CD4-positive, alpha-beta T cell (primary cell): ENCODE measurements at places on chromosomes 5 and 9. TPM values are rescaled to one million over a fixed set of nuclear protein-coding genes. Genes with fewer than 3 reads are reported as not detected.

- DNase-seq = no peak
Observed at GRCh38 chr5:68012429-68012828, 203.1 kb upstream of the PIK3R1 start.

DNA sequence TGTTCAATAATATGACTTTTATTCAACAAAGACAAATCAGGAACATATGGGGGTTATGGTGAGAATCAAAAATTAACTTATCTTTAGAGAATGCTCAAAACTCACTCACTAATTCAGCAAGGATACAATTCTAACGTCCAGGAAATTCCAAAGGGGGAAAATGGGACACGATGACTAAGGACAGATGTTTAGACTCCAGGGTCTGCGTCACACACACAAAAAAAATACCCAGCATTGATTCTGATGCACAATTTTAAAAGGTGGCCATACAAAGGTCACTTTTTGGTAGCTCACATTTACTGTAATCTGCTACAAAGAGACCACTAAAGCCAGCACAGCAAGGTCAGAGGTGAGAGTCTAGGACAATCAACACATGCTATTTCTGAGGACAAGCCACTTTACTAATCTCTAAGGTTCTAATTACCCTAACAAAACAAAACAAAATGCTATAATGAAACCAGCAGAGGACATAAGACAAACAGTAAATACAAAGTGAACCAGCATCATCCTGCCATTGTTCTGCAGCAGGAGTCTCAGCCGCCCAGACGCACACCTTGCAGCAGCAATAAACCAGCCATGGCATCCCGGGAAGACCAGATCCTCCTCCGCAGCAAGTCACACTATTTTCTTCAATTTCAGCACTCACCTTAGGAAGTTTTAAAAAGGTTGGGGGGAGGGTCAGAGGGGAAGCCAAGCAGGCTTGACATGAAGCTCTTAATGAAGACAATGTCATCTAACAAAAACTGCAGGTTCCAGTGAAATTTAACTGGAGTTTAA lies 57.8 kb downstream of the TTC39B start:
- no peak for DNase-seq

DNA sequence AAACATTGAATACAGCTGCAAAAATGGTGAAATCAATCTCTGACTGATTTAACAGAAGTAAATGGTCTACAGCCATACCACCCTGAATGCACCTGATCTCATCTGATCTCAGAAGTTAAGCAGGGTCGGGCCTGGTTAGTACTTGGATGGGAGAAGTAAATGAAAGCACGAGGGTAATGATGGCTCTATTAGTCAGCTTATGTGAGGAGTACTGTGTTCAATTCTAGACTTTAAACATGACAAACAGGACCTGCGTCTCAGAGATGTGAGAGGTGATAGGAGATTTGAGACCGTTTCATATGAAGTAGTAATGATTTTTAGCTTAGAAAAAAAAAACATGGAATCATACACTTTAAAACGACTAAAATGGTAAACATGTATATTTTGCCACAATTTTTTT lies 77.1 kb upstream of the SUSD1 start:
- DNase-seq = no peak

DNA sequence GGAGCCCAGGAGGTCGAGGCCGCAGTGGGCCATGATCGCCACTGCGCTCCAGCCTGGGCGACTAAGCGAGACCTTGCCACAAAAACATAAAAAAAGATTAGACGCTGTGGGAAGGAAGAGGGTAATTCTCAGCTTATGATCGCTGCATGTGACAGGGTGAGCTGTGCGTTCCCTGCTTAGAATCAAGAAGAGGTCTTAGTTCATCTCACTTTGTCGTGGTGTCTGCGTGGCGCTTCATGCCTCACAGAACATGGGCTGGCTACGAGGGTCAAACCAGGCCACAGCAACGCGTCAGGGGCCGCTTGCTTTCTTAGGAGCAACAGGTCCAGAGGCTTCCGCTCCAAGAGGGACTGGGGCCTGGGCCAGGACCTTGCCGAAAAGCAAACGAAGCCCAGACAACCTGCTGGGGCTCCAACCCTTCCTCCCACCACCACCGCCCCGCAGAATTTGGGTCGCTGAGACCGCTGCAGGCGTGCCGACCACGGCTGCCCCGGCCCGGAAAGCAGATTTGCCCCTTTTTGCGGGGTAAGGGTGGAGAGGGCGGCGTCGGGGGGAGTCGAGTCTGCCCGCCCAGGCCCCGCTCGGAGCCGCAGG lies 10.0 kb upstream of the GRIN1 start:
- DNase-seq = peak; percentile 66

DNA sequence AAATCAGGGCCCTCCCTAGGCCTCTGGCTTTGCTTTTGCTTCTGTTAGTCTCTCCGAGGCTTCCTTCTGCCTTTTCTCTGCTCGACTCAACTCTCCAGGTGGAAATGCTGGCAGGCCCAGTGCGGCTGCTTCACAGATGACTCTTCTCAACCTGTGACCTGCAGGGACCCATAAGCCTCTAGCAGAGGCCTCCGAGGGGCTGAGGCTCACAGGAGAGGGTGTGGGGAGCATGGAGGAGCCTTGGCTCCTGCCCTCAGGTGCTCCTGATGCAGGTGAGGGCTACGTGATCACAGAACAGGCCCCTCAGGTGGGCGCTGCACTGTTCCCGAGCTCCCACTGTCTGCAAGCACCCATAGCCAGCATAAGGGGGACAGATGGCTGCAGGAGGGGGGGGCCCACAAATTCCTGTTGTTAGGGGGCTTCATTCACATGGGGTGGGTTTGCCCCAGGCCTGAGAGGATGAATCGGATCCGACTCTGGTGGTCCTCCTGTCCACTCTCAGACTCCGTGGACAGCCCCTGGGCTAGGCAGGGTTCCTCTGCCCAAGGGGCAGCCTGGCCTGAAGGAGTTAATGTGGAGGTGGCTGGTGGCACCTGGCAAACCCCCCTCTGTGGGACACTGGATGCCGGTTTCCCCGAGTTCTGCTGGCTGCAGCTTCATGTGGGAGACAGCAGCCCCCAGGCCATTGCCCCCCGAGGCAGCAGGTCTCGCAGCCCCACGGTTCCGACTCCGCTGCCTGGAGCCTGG lies 10.9 kb upstream of the FCN2 start:
- DNase-seq = no peak

- DNase-seq = no peak
Observed at GRCh38 chr9:130243882-130244170, 21.7 kb upstream of the HMCN2 start.

GRCh38 chr5:128216860-128217531 lies 133.4 kb downstream of the SLC12A2 start:
- no peak for DNase-seq

GRCh38 chr5:95083606-95084005 lies 201.3 kb downstream of the MCTP1 start:
- no peak for DNase-seq

DNA sequence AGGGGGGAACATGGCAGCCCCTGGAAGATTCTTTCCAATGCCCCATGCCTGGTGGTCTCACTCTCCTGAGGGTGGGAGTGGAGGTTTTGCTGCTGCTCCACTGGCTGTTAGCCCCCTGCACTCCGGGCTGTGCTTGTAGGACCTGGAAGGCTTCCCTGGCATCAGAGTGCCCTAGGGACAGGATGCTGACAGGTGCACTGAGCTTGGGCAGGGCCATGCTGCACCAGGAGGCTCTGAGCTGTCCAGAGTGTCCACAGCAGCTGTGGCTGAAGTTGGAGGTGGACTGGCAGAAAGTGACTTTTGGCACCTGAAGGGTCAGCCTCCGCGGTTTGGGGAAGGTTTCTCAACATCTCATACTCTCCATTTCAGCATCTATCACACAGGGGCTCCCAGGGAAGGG lies 249.1 kb downstream of the GADD45G start:
- DNase-seq = no peak

DNA sequence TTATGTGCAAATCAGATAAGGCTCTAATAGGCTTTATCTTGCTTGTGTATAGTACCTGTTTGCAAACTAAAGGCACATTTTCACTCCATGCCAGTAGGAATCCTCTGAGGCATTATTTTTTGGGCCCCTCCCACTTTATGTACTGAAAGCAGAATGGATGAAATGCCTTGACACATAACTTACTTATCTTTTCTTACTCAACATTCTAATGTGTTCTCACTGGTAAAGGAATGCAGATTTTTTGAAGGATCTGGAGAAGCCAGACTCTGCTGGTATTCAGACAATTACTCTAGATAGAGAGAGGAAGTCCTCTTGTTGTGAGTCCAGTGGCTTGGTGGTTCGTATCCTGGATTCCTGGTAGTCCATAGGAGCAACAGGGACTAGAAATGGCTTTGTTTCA lies 336.7 kb downstream of the CCDC171 start:
- DNase-seq = no peak

DNA sequence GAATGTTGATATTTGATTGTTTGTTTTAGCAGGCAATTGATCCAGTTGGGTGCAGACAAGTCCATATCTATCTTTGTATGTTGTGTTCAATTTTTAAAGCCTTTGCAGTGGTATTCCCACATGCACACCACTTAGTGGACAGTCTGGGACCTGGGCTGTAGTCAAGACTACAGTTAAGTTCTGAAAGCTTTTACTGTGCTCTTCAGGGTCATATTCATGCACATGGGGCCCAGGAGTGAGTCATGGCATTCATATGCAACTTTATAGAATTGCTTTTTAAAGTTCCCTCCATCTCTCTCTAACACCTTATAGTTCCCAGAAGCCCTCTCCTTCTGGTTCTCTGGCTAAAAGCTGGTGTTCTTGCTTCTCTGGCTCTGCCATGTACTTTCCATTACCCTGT lies 228.2 kb upstream of the CCNH start:
- DNase-seq = no peak

DNA sequence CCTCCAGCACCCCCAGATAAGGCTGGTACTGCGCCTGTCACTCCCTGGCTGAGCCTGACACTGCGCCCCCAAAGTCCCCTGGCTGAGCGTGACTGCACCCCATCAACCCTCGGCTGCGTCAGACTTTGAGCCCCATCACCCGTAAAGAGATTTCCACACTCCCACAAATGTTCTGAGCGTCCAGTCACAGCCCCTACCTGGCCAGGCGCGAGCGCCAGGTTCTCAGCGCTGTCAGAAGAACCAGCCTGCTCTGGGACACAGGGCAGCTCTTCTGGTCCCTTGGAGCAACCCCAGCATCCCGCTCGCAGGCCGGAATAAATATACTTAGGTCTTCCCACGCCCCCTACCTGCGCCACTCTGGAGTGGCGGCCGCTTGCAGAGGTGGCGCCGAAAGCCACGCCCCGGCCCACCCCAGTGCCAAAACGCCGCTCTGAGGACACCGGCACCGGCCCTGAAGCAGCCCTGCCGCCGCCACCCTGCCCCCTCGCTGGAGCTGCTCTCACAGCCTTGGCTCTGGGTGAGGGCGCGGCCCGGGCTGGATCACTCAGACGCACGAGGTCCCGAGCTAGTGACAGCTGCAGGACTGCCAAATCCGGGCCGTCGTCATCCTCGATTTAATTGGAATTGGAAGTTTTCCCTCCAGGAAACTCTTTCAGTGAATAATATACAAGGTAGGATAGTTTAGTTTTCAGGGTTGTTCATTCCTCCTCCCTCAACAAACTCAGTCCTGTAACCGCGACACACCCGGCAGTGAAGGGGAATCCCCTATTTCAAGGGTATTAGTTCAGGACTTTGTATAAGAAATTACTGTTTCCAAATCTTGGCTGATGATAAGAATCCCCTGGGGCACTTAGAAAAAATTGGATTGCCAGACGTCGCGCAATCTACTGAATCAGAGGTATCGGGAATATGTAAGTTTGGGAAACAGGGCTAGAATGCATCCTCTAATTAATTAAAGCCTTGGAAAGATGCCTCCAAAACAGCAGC lies 1.2 kb upstream of the CEMIP2 start:
- DNase-seq = peak; percentile 68

Gene DNAJC21
- total RNA-seq = 47.9 TPM

GRCh38 chr9:87520172-87520683 lies 22.6 kb downstream of the DAPK1 start:
- DNase-seq = no peak

DNA sequence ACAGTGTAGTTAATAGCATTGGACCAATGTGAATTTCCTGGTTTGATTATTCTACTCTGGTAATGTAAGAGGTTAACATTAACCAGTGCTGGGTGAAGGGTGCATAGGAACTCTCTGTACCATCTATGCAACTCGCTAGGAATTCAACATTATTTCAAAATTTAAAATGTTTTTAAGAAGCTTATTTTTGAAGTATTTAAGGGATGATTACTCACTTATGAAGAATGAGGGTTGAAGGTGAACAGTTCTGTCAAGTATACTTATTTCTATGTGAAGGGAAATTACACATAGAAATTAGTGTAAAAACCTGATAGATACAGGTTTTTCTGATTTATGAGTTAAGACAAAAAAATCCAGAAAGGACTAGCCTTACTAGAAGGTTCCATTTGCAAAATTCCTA lies 165.8 kb downstream of the INSYN2B start:
- no peak for DNase-seq

GRCh38 chr5:78720227-78720985 lies 71.8 kb upstream of the LHFPL2 start:
- no peak for DNase-seq

GRCh38 chr5:166768536-166768935 lies 1522.9 kb upstream of the WWC1 start:
- DNase-seq = no peak

Gene GPR150
- 0.60 TPM for total RNA-seq

DNA sequence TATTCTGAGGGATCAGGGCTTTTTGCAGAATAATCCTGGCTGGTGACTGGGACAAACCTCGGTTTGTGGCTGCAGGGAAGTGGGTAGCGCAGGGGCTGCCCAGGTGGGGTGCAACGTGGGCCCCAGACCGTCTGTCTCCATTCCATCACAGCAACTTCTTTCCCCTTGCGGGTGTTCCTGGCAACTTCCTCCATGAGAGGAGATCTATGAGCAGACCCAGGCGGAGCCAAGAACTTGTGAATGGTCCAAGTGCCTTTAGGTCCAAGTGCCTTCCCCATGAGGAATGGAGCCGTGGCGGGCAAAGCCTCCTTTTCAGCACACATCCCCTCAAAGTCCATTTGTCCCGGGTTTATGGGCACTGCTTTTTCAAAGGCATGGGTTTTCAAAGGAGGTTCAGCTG lies 136.5 kb downstream of the PHF2 start:
- no peak for DNase-seq

DNA sequence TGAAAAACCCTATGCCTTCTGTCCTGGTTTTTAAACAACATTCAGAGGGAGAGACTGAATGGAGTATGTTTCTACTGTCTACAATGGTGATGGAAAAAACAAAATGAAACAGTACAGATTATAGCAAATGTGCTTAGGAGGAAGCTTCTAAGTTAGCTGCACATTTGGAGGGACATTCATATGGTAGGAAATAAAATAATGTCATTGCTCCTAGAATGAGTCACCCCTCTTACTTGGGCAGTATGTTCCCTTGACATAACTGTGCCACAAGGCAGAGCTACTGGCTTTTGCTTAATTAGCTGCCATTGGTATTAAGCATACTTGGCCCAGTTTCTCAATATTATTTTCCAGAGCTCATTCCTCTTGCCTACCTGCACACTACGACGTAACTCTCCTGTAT lies 128.9 kb downstream of the GDNF start:
- no peak for DNase-seq

Gene CCL19
- total RNA-seq = not detected

GRCh38 chr5:13939638-13940037 lies 4.8 kb downstream of the DNAH5 start:
- no peak for DNase-seq
